Kidney epithelial cell (primary cell): ENCODE measurements at places on chromosomes 1 and 21.

GRCh38 chr21:38311765-38312164 is 55.0 kb downstream of the KCNJ15 start:
- peak; percentile 94 for DNase-seq

GRCh38 chr1:29581256-29581655 is 344.9 kb downstream of the PTPRU start:
- DNase-seq = no peak

GRCh38 chr1:8905582-8906191 is 27.2 kb upstream of the ENO1 start:
- no peak for DNase-seq

DNA sequence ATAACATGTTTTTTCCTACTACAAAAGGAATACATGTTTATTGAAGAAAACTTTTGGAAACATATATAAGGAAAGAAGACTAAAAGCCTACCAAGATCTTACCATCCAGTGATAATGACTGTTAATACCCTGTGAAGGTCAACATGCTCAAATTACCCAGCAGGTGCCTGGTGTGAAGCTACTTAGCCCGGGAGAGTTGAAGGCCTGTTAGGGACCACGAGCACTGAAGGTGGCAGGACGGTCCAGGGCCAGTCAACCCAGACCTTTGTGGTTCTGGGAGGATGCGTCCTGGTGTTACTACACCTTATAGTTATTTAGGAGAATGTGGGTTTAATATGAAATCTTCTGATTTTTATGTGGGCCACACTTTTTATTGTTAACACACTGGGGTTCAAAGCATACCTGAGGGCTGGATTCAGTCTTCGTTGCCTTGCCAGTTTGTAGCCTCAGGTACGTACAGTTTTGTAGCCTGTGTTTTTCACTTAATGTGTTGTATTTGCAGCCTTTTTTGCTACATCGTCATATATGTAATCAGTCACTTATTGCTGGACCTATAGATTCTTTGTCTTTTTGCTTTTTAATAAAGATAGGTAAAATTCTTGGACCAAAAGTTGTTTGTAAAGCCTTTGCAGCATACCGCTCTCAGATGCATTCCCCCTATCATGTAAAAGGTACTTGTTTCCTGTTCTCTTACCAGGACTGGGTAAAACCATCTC is 9.8 kb downstream of the ITSN1 start:
- no peak for DNase-seq

GRCh38 chr1:7538033-7538432 is 233.1 kb upstream of the VAMP3 start:
- DNase-seq = no peak

GRCh38 chr1:171784784-171785183 is 3.3 kb downstream of the METTL13 start:
- no peak for DNase-seq

GRCh38 chr1:151680826-151681225 is 35.8 kb downstream of the CELF3 start:
- DNase-seq = peak; percentile 80

DNA sequence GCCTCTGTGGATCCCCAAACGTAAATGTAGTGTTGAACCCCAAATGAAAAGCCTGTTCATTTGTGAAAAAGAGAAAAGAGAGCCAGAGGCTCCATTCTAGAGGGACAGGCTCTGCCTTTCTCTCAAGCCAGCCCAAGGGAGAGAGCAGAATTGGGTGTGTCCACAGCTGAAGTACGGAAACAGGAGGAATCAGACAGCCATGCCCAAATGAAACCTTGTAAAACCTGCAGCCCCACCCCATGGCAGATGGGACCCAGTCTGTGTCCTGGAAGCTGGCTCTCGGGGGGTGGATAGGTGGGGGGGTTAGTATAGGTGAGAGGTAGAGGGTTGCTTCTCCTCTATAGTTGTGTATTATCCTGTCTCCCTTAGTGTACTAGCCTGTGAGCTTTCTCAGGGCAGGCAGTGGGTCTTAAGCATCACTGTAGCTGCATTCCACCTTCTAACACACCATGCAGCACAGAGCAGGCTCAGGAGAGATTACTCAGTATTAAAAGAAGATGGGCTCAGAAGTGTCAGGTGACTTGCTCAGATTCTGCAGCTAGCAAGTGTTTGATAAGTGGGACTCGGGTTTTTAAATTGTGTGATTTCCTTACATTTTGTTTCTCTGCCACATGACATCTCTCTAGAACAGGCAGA is 67.4 kb upstream of the SIPA1L2 start:
- DNase-seq = no peak

- no peak for DNase-seq
Observed at GRCh38 chr1:18583326-18583941, 47.2 kb upstream of the PAX7 start.

GRCh38 chr1:200862713-200863415 is 9.9 kb upstream of the GPR25 start:
- no peak for DNase-seq

- no peak for DNase-seq
Observed at GRCh38 chr1:201127755-201128455, 921 bp upstream of the ASCL5 start.

- no peak for DNase-seq
Observed at GRCh38 chr21:34603002-34603709, 11.8 kb downstream of the RCAN1 start.

DNA sequence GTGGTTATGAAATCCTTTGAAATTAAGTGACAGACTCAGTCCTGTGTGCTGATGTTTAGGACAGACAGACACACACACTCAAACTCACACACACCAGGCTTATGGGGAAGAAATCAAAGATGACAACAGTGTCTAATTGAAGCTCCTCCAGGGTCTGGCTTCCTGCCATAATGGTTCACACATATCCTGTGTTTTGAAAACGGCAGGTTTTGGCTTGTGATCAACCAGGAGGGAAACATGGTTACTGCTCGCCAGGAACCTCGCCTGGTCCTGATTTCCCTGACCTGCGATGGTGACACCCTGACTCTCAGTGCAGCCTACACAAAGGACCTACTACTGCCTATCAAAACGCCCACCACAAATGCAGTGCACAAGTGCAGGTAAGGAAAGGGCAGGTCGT is 4.6 kb downstream of the MTARC1 start:
- DNase-seq = no peak
